Activated CD4-positive, alpha-beta T cell treated with anti-CD3 and anti-CD28 coated beads, Interleukin-2, Interleukin-4, amounts not matched to agents 100 ng/mL and 50 ng/mL, durations not matched to agents 16 hours and 8 hours (primary cell): ENCODE measurements at places on chromosomes 1 and 21.

GRCh38 chr1:44348061-44348485, 7.0 kb downstream of the ERI3 start:
- DNase-seq, result no peak

DNA sequence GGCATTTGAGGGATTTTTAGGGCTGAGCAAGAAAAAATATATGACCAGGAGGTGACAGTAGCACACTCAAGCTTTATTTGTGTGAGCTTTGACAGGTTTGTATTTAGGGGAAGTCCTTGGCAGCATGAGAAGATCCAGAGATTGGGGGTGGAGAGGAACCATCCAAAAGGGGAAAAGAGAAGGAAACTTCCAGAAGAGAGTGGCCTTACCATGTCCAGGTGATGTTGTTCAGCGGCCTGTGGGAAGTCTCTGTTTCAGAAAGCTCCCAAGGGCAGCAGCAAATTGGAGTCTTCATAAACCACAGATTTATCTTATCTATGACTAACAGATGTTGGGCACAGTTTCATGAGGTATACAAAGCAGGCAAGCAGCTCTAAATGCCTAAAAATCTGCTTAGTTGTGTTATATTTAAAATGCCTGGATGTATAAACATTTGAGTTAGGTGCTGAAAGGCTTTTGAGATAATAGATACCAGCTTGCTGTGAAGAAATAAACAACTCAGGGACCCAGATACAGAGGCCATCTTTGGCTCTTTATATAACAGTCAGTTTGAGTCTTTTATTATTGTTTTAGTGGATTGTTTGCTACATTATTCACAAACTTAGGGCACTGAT, 21.2 kb upstream of the ADAR start:
- no peak for DNase-seq

GRCh38 chr1:214404154-214404553, 123.2 kb downstream of the SMYD2 start:
- DNase-seq, result peak; percentile 57

GRCh38 chr1:233543338-233544255, 70.3 kb upstream of the KCNK1 start:
- no peak for DNase-seq

DNA sequence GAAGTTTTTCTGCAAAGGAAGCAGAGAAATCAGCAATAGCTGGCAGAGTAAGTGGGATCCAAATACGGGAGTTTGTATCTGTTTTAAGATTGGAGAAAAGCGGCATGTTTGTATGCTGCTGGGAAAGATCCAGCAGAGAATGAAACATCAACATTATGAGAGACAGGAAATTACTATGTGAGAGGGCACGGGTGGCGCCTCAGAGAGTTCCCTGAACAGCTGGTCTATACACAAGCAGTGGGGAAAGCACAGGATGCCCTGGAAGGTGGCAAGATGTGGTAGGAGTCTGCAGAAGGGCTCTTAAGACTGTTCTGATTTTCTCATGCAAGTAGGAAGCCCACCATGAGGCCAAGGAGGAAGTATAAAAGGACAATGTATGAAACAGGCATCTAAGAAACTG, 130.4 kb downstream of the RERE start:
- DNase-seq, result no peak

GRCh38 chr1:182671750-182672486, 12.5 kb downstream of the RGS8 start:
- DNase-seq, result no peak

- no peak for DNase-seq
These were observed 34.5 kb upstream of the CSF3R start for GRCh38 chr1:36517011-36517771.

DNA sequence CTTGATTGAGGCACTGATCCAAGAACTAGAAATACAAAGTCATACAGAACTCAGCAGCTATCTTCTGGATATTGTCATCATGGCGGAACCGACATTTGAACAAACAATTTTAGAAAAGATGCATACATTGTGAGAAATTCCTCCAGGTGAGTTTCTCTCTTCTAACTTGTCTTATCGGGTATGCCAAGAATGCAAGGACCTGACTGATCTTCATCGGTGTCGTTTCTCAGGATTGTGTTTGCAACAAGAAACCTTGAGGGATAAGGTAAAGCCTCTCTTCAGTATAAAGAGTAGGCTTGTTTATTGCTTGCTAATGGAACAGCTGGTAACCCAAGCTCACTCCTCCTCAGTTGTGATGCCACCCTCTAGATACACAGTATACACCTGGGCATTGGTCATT, 62.2 kb downstream of the NME7 start:
- no peak for DNase-seq

GRCh38 chr1:203695116-203695515, 68.5 kb downstream of the ATP2B4 start:
- no peak for DNase-seq

- DNase-seq, result no peak
These were observed 26.5 kb downstream of the PARP1 start for GRCh38 chr1:226381226-226381998.

DNA sequence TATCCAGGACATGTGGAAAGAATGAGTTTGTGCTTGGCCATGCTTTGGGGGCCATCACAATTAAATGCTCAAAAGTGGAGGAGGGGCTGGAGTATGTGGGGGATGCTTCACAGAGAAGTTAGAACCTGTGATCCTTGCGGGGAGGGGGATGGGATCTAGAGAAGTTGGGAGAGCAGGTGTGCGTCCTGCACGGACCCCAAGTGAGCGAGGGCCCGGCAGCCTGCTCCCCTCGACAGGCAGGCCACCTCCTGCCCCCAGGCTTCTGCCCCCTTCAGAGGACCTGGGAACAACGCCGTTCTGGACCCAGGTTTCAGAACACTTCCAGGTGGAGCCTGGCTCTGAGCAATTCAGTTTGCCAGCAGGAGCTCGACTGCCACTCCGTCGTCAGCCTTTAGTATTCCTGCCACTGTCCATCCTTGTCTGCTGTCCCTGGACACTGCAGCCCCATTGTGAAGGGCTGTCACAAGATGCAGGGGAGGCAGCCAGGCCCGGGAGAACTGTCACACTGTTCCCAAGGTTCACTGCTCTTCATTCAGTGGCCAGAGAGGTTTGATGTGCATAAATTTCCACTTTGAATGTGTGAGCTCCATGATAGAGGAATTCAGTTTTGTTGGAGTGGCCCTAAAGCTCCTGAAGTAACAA, 112.2 kb downstream of the DHRS3 start:
- DNase-seq, result no peak

DNA sequence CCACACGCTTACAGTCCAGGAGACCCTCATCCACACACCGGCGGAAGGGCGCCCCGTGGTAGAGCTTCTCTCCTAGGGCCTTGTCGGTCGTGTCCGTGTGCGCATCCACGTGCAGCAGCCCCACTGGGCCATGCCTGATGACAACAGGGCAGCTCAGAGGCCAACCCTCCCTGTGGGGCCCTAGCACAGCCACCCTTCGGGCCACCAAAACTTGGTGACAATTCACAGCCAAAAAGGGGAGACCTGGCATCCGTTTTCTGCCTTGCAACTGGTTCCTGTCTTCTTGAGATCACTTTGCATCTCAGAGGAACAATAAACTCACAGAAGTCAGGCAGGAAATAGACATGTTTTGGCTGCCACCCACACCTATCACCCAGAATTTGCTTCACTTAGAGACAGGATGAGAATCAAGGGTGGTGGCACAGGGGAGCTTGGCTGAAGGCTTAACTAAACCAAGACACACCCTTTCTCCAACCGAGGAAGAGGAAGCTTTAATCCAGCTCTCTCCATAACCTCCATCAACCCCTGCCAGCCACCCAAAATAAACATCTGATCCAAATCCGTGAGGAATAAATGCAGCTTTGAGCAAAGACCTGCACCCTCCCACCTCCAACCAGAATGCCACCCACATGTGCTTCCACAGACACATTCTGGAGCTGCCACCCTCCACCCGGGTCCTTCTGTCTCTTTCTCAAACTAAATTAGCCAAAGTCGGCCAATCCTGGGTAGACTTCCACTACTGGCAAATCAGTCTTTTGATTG, 5.7 kb downstream of the AGMAT start:
- peak; percentile 37 for DNase-seq

- peak; percentile 53 for DNase-seq
These were observed 308.9 kb upstream of the RUNX1 start for GRCh38 chr21:35358008-35358407.

DNA sequence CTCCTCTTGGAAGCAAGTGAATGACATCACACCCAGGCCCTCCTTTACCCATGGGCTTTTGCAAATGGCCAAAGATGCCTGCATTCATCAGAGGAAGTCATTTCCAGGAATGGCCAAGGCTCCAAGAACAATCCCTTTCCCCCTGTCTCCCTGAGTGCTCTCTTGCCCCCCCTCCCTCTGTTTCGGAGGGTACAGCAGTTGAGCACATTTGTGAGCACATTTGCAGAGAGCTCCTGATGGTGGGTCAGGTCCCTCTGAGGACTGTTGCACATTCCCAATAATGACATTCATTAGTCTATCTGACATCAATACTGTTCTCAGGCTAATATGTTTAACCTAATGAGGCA, 113.4 kb downstream of the MATN1 start:
- DNase-seq, result no peak

DNA sequence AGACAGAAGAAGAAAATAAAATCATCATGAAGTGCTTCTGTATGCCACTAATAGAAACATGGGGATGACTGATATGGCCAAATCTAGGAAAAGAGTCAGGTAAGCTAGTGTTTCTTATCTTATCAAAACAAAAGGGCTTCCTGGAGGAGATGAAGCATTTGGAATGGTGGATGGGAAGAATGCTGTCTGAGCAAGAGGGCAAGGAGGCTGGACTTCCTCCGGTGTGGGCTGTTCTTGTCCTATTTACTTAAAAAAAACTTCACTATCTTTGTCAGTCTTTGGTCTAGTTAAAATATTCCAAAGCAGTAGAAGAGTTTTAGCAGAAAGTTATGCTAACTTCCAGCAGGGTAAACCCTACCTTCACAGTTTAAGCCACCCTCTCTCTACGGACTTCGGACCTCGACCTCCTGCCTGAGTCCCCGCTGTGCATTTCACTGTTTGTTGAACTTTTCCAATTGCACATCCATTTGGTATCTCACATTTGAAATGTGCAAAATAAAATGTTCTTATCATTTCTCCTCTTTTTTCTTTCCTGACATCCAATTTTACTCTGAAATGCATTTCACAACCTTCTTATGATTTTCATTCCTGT, 64.8 kb upstream of the TSPAN2 start:
- DNase-seq, result no peak

DNA sequence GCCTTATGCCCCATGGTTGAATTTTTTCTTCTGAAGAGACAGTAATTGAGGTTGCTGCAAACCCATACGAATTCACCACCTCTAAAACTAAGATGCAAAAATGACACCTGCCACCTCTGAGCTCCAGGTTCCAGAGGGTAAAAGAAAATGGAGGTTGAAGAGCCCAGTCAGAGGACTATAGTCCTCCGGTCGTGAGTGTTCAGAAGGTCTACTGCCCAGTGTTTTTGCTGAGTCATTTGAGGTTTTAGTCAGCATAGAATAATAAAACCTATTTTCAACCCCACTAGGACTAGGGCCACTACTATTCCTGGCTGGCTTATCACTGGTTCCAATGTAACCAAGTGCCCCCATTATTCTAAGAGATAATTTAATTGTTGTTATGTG, 12.9 kb upstream of the SLAMF7 start:
- DNase-seq, result no peak

GRCh38 chr1:84722794-84723193, 32.5 kb upstream of the SSX2IP start:
- DNase-seq, result no peak

DNA sequence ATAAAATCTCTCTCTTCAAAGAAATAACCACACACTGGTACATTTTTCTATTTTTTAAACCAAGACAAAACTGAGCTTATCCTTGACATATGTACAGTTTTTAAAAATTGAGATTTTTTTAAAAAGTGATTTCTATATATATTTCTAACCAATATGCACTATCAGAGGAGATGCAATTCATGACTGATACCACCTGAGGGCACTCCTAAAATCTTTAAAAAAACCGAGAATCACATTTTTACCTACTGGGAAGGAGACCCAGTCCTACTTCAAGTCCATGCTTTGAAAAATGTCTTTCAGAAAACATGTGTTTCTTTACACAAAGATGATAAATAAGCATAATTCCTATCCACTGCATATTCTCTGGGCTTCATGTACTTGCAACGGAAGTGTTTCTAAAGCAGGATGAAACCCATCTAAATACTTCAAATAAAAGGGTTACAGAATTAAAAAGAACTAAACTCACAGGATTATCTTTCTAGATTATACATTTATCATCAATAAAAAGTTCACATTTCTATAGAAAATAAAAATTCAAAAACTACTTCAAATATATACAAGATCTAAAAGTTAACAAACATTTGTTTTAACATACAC, 98.6 kb downstream of the ENAH start:
- DNase-seq, result peak; percentile 9

- no peak for DNase-seq
These were observed 15.8 kb downstream of the RCC1 start for GRCh38 chr1:28521502-28522164.

- DNase-seq, result no peak
These were observed 183.5 kb upstream of the DPYD start for GRCh38 chr1:98104289-98104688.

GRCh38 chr1:90174246-90174645, 179.3 kb downstream of the ZNF326 start:
- no peak for DNase-seq

GRCh38 chr1:11355559-11356475, 82.8 kb downstream of the UBIAD1 start:
- no peak for DNase-seq

DNA sequence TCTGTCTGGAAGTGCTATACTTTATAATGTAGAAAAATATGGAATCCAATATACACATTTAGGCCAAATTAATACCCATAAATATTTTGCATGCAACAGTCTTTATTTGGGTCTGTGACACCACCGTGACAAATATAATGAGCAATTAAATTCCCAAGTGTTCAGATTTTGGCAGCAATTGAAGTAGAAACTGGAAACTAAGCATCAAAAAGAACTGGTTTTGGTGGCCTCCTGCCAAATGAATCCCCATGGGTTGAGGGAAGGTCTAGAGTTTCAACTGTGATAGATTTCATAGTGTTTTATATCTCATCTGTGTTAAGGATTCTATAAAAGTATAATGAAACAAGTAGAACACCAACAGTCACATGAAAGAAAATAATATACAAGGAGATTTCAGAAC, 88.4 kb downstream of the DPYD start:
- DNase-seq, result no peak

- no peak for DNase-seq
These were observed 131.6 kb downstream of the RRAGC start for GRCh38 chr1:38727684-38728584.

- DNase-seq, result peak; percentile 75
These were observed 53.1 kb downstream of the RIMS3 start for GRCh38 chr1:40612345-40612831.
